ENCODE measurements at places on chromosomes 3 and 15. TPM values are rescaled to one million over a fixed set of nuclear protein-coding genes. Genes with fewer than 3 reads are reported as not detected.
A peak's percentile ranks its signal among the peaks of the same experiment; 100 is the strongest.

The CHAC1 gene
- 1.1 TPM for polyA plus RNA-seq

DNA sequence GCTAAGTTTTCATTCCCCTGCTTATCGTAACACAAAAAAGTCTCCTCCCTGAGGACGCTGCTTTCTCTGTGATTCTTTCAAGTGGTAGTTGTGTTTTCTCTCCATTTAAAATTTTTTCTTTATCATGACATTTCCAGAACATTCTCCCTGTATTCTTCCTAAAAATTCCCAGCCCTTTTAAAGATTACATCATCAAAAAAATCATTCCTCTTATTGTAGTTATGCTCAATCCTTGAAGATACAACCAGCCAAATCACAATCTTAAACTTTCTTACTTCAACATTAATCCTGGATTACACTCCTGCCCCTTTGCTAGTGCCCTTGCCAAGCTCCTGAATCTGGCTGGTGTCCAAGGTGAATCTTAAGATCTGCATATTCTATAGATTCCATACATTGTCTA, 163.7 kb upstream of the CBLB start:
- DNase-seq = no peak

The AMIGO3 gene
- polyA plus RNA-seq = 0.52 TPM

The CYP11A1 gene
- 1.7 TPM for polyA plus RNA-seq

The TMCO5A gene
- polyA plus RNA-seq = not detected

DNA sequence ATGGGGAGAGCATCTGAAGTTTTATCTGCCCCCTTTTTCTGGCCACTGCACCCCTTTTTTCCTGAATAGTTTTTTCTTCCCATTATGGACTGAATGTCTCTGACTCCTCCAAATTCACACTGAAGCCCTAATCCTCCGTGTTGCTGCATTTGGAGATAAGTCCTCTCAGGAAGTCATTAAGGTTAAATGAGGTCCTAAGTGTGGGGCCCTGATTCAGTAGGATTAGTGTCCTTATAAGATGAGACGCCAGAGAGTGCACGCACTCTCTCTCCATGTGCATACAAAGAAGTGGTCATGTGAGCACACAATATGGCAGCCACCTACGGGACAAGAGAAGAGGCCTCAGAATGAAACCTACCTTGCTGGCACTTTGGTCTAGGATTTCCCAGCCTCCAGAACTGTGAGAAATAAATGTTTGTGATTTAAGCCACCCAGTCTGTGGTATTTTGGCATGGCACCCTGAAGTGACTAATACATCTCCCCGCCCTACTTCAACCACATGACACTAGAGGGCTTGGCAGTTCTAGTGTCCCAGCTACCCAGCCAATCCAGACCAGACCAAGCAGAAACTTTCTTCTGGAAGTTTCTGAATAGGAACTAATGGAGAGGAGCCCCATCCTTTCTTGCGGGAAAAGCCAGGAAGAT, 191.3 kb downstream of the PDE8A start:
- DNase-seq = no peak

DNA sequence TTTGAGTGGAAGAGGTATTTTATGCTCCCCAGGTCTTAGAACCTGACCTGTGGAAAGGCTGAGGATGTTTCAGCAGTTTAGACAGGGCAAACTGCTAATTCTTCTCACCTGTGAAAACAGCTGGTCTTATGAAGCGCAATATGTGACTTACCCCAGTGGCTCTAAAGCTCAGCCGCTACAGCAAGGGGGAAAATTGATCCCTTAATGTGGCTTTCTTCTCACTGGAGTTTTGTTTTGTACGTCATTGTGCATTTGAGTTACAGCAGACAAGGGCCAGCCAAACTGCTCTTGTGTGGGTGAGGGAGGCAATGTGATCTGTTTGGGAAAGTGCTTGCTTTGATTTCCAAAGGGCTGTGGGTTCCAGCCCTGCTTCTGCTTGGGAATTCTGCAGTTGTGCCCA, 293.4 kb upstream of the LRRFIP2 start:
- DNase-seq = no peak

The TPRG1 gene
- 0.90 TPM for polyA plus RNA-seq

GRCh38 chr3:71339049-71339448, 244.5 kb downstream of the FOXP1 start:
- no peak for DNase-seq

- no peak for DNase-seq
These were observed 5.8 kb downstream of the NLGN1 start for GRCh38 chr3:173403376-173403775.

The RUBCN gene
- 7.5 TPM for polyA plus RNA-seq

DNA sequence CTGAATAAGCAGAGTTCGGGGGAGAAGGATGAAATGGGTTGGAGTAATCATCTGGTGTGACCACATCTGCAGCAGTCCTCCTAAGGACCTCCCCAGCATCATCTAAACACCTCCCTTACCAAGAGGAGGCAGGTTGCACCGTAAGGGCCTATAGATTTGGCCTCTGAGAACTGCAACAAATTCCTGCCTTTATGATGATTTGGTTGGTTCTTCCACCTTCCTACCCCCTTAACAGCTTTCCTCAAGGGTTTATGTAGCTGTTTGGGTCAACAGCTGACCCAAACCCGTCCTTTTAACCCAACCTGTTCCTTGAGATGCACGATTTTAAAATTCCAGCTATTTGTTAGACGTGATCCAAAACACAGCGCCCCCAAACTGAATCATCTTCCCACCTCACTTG, 58.2 kb downstream of the AAGAB start:
- no peak for DNase-seq

The STXBP5L gene
- polyA plus RNA-seq = not detected

DNA sequence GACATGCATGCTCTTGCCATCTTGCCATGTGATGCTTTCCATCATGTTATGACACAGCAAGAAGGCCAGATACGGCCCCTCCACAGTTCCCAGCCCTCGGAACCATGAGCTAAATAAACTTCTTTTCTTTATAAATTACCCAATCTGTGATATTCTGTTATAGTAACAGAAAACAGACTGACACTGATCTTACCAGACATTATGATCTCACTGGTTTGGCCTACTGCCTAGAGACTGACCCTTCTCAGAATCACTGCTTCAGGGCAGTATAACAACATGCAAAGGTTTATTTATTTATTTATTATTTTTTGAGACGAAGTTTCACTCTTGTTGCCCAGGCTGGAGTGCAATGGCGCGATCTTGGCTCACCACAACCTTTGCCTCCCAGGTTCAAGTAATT, 14.0 kb downstream of the ZNF619 start:
- DNase-seq = no peak

- DNase-seq = peak; percentile 58
These were observed 331.5 kb upstream of the MCTP2 start for GRCh38 chr15:93899817-93900216.

DNA sequence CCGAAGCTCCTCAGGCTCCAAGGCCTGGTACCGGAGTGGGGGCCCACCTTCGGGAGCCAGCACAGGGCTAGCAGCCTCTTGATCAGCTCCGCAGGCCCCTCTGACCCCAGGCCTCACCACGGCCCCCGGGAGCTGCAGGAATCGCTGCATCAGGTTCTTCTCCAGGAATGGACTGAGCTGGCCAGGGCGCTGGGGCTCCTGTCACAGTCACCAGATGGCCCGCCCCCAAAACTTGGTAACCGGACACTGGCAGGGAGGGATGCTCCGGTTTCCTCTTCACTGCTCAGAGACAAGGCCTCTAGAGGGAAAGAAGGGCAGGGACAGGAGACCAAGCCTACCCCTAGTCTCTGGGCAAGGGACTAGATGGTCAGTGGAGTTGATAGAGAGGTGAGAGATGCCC, 9.9 kb downstream of the AP3B2 start:
- no peak for DNase-seq

DNA sequence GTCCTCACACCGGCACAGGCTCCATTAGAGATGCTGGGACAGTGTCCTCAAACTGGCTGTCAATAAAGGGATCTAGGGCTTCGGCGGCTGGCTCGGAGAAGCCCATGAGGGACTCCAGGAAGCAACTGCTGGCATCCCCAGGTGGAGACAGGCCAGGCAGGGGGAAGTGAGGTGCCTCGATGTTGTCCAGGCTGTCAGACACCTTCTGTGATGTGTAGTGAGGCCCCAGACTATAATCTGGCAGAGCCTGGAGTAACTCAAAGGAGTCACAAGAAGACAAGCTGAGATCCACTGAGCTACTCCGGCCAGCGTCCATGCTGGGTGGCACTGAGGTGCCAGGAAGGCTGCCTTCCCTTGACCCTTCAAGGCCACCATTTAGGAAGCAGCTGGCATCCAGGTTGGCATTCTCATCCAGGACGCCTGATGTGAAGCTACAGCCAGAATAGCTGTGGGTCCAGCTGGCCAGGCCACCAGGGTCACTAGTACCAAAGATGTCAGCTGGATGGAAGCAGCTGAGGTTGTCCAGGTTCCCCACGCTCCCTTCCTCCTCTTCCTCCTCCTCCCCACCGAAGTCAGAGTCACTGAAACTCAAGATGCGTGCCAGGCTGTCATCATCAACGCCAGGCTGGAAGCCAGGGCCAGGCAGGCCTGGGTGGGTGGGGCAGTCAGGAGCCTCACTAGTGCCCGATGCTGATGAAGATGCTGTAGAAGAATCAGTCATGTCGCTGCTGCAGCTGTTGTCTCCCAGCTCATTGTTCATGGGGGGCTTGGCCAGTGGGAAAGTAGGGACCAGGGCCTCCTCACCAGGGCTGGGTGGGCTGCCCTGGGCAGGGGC, 10.1 kb downstream of the CSRNP1 start:
- DNase-seq = no peak

GRCh38 chr15:39774688-39775267, 7.9 kb downstream of the FSIP1 start:
- no peak for DNase-seq

The HDC gene
- not detected for polyA plus RNA-seq

GRCh38 chr3:12896063-12896985, 55.0 kb upstream of the RPL32 start:
- DNase-seq = no peak

The FAM98B gene
- polyA plus RNA-seq = 5.7 TPM

The GASK1A gene
- polyA plus RNA-seq = 1.6 TPM

DNA sequence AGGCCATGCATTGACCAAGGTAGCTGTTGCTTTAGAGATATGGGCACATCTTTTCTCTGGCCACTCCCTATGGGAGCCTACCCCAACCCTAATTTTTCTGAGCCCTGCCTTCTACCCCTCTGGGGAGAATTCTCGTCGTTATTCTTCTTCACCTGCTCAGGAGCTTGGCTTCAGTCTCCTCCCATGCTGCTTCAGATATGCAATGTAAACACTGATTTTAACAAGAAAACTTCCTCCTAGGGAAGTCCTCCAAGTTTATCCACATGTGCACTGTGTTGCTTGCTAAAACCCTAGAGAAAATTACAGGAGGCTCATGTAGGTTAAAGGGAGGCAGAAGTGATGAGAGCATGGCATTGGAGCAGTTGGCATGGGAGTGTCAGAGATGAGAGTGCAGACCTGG, 445.2 kb upstream of the MDFIC2 start:
- DNase-seq = no peak

The GREM1 gene
- polyA plus RNA-seq = 1.2 TPM

GRCh38 chr3:133573054-133573628, 345 bp upstream of the CDV3 start:
- DNase-seq = peak; percentile 100

DNA sequence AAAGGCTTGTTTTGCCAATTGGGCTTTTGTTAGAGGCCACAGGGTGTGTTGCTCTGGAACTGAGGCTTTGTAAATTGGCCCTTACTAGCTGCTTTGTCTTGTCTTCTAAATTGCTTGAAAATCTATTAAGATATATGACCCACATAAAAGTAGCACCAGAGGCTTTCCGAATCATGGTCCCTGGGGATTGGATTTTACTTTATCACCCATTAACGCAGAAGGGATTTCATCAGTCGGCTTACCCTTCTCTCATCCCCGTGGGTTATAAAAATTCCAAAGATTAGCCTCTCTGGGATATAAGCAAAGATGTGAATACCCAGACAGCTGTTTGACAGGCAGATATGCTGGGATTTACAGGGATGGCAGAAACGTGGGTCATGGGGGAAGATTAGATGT, 98.3 kb upstream of the CHL1 start:
- DNase-seq = no peak

Measured in spleen (tissue), 13 donors.